NCI-H69 (cell line): ENCODE measurements at places on chromosomes 3 and 15.

GRCh38 chr15:62469874-62470688, 305.0 kb upstream of the C2CD4B start:
- no peak for DNase-seq

DNA sequence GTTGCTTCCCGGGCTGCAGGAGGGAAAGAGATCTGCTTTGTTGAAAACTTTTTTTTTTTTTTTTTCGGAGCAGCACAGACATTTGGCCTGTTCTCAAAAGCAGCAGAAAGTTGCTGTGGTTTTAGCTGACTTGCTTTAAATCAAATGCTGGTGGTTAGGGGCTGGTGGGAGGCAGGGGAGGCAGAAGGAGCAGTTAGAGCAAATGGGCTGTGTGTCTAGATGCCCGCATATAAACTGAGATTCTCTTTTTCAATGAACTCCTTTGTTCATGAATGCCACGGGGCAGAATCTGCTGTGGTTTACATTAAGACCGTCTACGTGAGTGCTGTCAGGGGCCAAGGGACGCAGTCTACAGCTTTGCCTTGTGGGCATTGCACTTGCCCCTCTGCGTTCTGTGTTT, 95.9 kb downstream of the FLNB start:
- no peak for DNase-seq

DNA sequence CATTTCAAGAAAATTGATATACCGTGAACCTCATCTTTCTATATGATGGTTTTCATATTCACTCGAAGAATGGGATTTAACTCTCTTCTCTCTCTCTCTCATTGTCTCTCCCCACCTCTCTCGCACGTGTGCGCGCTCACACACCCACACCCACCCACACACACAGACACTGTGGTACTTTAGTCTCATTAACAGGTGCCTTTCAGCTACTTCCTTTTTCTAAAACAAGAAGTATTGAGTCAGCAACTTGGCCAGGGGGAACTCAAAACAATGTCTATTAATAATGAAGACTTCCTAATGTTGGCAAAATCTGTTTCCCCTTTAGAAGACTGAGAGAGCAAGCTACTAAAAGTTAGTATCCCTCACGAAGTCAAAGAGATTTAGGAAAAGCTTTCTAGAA, 150.7 kb downstream of the TMCO5A start:
- no peak for DNase-seq

- DNase-seq = peak; percentile 74
Measured at GRCh38 chr3:4656059-4656458, 162.9 kb downstream of the ITPR1 start.
